Activated naive CD4-positive, alpha-beta T cell treated with Interleukin-2 at 50 U/mL for 16 hours (primary cell): ENCODE measurements at places on chromosomes 6 and 20.

- DNase-seq = no peak
Measured at GRCh38 chr6:52966101-52966500, 29.0 kb downstream of the GSTA4 start.

DNA sequence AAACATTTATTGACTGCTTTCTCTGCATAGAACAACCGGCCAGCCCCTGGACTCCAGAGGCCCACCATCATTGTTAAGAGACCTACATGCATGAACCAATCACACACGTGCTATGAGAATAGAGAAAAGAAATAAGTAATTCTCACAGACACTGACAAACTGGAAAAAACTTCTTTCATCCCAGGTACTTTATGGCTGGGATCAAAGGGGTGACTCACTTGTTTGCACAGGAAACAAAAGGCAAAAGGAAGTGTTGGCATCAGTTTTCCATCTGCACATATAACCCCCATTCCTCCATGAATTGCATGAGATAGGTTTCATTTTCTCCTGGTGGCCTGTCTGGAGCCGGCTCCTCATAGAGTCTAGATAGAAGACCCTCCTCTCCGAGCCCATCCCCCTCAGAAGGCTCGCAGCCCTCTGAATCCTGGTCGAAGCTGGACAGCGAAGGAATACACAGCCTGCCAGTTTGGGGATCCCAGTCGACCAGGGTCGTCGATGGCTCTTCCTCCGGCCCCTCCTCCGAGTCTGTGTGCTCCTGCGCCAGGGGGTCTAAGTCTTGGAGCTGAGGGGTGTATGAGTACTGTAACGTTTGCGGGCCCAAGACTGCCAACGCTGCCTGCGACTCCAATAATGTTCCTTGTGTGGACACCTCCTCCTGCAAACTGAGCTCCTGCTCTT, 43.3 kb downstream of the IL20RA start:
- DNase-seq = no peak

- DNase-seq = no peak
Measured at GRCh38 chr20:17616480-17617211, 46.8 kb downstream of the DSTN start.

DNA sequence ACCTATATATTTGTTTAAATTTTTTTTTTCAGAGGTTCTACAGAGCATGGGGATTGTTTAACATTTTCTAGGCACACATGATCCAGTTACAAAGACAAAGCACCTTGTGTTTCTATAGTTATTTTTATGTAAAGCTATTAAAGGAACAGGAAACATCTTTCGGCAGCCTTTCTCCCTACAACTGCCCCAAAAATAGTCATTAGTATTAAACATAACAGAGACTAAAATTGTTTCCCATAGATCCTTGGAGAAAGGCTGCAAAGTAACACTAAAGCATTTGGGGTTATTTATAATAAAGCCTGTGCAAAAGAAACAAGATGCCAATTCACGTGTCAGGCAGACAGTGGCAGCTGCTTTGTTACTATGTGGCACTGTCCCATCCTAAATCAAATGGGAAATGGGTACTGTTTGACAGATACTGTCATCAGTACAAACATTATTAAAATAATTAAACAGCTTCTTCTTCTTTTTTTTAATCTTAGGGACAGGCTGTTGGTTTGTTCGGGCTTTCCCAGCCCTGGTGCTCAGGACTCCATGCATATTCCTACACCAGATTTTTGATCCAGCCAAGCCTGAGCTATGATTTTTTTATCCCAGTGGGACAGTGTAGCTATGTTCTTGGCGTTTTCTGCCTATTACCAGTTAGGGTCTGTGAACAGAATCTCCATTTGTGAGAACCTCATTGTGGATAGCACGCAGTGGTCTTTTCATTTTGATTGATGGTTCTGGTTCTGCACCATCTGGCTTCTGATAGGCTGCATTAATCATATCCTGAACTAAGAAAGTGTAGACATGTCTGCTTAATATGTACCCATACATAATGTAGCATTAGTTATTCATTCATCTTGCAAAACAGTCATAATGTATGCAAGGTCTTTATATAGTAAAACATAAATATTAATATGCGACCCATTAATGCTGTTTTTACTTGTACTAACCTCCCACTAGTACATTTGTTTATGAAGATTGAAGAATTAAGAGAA, 460.4 kb upstream of the SOX4 start:
- DNase-seq = no peak

DNA sequence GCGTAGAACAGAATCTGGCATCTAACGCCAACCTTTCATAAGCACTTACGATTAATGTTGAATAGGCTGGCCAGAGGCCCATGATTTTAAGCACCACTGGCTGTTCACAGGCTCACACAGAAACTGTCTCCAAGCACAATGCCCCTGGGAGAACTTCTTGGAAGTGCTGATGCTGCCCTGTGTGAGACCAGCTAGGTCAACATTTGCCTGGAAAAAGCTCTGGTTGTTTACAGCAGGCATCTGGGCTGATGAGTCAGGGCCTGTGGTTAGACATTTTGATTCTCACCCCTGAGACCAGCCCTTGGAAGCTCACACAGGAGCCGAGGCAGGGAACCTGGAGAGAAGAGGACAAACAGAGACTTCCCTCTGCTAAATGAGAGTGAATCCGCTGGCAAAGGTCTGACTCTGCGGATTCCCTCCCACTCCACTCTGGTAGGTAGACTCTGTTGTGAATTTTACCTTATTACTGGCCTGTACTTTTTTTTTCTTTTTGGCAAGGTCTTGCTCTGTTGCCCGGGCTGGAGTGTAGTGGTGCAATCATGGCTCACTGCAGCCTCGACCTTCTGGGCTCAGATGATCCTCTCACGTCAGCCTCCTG, 6.8 kb upstream of the SULF2 start:
- no peak for DNase-seq

- DNase-seq = no peak
Measured at GRCh38 chr6:13924146-13924948, 405 bp upstream of the RNF182 start.
